EH (cell line): ENCODE measurements at places on chromosomes 5 and 9.

DNA sequence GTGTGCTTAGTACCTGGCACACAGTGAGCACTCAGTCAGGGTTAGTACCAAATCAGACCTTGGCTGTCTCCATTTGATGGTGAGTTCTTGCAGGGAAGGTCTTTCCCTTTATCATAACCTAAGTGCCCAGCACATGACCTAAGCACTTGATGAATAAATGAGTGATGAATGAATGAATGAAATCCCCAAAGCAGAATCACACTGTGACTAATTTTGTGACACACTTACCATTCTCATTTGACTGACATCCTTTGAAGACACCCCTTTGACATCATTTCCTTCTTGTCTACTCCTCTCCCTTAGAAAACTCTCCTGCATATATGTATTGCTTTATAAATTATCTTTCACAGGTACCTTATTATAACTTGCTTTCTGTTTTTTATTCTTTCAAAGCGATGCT lies 130.2 kb upstream of the ELL2 start:
- no peak for DNase-seq

DNA sequence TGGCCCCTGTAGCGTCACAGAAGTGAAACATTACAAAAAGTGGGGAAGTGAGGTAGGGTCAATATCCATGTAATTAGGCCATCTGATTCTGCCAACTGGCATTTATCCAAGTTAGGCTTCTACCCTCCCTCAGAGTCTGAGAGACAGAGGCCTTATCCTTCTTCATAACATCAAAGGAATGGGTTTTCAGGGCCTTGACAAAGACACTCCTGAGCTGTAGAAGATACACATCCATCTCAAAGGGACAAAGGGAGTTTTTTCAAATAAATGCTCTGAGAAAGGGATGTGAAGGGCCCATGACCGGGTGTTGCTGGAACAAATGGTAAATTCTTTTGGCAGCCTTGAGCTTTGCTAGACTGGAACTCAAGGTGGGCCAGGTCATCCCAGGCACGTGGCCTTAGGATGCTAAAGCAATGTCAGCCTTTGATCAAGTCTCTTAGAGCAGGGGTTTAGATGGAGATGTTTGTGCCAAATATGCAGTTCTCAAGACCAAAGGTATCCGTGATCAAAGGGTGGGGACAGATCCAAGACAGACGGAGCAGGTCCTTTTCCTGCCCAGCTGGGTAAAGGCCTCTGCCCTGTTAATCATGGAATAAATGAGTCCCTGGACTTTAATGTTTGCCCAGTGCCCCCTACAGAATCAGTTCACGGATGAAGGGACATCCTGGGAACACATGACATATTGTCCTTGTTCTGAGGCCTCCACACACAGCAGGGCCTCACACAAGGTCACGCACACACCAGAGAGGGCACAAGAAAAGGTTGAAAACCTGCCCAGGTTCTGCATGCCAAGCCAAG lies 10.0 kb upstream of the FAM169A start:
- no peak for DNase-seq

DNA sequence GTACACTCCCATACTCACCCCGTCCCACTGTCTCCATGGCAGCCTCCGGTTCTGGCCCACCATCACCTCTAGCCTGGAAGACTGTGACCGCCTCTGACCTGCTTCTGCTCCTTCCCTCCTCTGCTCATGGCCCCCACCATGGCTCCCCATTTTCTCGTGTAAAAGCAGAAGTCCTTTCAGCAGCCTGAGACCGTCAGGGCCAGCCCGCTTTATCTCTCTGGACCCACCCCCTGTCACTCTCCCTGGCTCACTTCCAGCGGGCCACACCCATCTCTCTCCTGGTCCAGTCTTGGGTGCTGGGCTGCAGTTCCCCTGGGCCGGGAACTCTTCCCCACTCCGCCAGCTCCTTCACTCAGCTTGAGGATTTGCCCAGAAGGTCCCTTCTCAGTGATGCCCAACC lies 96.0 kb upstream of the RUFY1 start:
- no peak for DNase-seq

DNA sequence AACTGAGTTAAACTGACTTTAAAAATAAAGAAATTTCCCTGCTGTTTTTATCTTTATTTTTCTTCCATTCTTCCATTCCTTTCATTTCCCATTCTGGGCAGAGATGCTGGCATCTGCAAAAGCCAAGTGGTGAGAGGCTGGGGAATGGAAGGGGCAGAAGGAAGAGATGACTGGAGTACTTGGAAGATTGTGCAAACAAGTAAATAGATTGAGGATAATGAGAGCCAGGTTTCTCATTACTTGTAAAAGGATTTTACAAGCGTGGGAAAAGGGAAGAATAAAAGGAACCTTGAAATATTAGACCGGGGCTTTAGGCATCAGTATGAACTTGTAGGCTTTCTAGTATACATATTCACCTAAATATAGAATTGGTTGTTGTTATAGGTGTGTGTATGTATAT lies 341.2 kb downstream of the CAAP1 start:
- no peak for DNase-seq

DNA sequence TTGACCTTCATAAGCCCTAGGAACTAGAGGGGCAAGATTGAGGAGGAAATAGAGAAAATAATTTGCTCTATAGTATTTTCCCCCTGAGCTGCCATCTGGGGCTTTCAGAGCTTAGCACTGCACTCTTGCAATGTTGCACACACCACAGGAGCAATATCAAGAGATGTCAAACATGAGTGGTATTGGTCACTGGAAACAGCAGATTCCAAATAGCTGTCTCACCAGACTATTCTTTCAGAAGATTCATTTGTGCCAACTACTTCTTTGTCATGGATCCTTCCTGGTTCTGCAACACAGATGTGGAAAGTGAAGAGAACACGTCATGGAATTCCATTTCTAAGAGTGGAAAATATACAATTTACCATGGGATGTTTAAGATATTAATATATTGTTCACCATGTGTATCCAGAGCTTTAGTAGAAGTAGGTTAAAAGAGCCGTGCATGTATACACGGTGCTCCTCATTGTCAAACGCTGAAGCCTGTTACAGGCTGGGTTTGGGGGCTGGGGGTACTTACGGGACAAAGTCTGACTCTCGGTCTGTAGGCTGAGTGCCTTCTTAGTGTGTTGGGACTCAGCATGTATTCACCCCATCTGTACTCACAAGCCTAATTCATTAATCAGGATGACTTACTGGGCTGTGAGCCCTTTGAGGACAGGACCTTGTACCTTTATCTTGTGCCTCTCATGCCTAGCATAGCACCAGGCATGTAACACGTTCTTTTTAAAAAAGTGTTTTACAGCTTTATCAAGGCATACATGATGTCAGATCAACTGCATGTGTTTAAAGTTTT lies 31.4 kb upstream of the GDNF start:
- peak; percentile 82 for DNase-seq

- DNase-seq: no peak
These were observed 44.5 kb downstream of the CAMSAP1 start for GRCh38 chr9:135862809-135863208.

- peak; percentile 27 for DNase-seq
These were observed 220.1 kb upstream of the MSX2 start for GRCh38 chr5:174504266-174504726.

DNA sequence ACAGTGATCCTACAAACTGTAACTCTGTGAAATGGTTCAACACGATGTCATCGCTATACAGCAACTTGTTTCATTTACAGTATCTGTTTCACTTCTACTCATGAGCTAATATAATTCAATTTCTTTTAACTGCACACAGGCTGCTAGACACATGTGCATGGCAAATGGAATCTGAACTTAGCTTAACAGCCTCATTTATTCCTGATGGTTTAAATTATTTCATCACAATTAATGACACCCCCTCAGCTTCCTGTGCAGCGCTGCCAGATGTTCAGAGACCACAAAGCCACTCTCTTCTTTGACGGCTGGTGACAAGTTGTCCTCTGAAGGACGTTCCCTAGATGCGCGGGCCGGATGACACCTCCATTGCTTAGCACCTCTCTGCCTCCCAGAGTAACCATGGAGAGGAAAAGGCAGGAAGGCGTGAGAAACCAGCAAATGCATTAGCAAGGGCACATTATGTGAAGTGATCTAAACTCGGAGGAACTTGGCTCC lies 191.1 kb downstream of the BNC2 start:
- peak; percentile 72 for DNase-seq

DNA sequence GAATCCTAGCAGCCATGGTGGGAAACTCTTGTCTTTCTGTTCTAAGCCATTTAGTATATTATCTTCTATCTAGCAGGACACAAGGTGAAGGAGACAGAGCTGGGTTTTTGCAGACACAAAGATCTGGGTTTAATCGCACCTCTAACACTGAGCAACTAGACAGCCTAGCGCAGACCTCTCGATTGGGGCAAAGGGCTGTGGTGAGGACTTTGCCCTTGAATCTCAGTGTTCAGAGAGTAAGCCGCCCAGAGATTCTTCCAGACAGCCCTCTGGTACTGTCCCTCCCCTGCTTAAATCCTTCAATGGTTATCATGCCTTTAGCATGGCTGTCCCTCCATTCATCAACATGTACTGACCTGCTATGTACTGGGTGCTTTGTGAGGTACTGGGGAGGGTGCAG lies 128.1 kb downstream of the CRB2 start:
- DNase-seq: no peak

DNA sequence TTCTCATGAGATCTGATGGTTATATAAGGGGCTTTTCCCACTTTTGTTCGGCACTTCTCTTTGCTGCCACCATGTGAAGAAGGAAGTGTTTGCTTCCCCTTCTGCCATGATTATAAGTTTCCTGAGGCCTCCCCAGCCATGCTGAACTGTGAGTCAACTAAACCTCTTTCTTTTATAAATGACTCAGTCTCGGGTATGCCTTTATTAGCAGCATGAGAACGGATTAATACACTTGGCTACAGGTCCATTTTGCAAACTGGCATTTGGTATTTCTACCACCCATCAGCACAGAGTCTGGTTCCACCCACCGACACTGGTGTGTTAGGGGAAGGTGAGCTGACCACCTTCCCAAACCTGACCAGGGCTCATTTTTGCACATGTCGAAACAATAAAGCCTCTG lies 47.9 kb upstream of the RARS1 start:
- DNase-seq: peak; percentile 15
